ENCODE measurements at places on chromosomes 3 and 15.

GRCh38 chr15:29088666-29089065, 181.0 kb downstream of the NSMCE3 start:
- DNase-seq = no peak

GRCh38 chr3:38367779-38368178, 21.2 kb downstream of the XYLB start:
- no peak for DNase-seq

- no peak for DNase-seq
Observed at GRCh38 chr15:39663704-39664250, 82.9 kb downstream of the THBS1 start.

GRCh38 chr3:46987743-46988401, 8.4 kb downstream of the NBEAL2 start:
- peak; percentile 70 for DNase-seq

- DNase-seq = no peak
Observed at GRCh38 chr3:129793942-129794310, 99.6 kb downstream of the TMCC1 start.

GRCh38 chr3:67296039-67296892, 298.2 kb downstream of the KBTBD8 start:
- DNase-seq = no peak

DNA sequence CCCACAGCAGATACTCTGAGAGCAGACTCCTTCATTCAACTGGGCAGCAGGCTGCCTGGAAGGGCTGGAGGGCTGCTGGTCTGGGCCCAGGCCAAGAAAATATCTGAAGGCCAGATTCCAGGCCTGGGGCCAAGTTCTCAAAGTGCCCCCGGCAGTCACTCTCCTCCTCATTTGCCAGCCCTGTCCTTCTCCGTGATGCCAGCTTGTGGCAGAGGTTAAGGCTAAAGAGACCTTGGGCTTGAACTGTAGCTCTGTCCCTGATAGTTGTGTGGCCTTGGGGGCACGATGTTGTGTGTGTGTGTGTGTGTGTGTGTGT, 39.0 kb downstream of the FAM3D start:
- DNase-seq = no peak

- no peak for DNase-seq
Observed at GRCh38 chr3:184584464-184584891, 22.9 kb downstream of the EPHB3 start.

GRCh38 chr3:79326642-79327041, 441.2 kb downstream of the ROBO1 start:
- no peak for DNase-seq

- no peak for DNase-seq
Observed at GRCh38 chr3:56522374-56522773, 34.6 kb upstream of the CCDC66 start.

DNA sequence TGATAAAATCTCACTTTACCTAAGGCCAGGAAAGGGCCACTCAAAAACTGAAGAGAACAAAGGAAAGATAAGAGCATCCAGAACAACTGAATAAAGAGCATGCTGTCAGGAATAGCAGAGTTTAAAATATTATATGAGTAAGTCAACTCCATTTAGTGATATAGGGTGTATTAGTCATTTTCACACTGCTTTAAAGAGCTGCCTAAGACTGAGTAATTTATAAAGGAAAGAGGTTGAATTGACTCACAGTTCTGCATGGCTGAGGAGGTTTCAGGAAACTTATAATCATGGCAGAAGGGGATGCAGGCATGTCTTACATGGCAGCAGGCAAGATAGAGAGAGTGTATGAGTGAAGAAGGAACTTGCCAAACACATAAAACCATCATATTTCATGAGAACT, 778.0 kb upstream of the NECTIN3 start:
- no peak for DNase-seq

DNA sequence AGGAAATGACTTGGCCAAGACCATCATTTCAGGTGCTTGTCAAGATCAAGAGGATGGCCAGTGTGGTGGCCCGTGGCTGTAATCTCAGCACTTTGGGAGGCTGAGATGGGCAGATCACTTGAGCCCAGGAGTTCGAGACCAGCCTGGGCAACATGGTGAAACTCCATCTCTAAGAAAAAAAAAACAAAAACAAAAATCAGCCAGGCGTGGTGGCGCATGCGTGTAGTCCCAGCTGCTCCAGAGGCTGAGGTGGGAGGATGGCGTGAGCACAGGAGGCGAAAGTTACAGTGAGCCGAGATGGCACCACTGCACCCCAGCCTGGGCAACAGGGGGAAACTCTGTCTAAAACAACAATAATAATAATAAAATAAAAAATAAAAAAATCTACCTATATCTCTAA, 15.0 kb downstream of the CRABP1 start:
- DNase-seq = no peak

GRCh38 chr15:62742409-62743171, 300.0 kb upstream of the TPM1 start:
- no peak for DNase-seq

DNA sequence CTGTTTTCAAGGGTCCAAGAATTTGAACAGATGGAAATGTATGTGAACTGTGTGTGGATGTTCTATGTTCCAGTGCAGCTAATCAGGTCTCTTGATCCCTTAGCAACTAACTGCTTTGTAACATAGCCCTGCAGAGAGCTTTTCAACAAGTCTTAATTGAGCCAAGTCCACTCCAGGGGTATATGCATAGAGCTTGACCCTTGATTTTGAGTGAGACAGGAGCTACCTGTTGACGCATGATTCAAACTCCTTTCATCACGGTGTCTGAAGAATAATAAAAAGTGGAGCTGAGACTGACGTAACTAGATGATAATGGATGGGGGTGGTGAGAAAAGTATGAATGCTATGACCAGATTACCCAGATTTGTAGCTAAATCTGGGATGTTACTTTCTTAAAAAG, 93.3 kb upstream of the CCDC54 start:
- DNase-seq = no peak

- no peak for DNase-seq
Observed at GRCh38 chr15:78695854-78696253, 54.8 kb upstream of the CHRNB4 start.

- DNase-seq = no peak
Observed at GRCh38 chr3:152879790-152880174, 44.9 kb downstream of the P2RY1 start.

DNA sequence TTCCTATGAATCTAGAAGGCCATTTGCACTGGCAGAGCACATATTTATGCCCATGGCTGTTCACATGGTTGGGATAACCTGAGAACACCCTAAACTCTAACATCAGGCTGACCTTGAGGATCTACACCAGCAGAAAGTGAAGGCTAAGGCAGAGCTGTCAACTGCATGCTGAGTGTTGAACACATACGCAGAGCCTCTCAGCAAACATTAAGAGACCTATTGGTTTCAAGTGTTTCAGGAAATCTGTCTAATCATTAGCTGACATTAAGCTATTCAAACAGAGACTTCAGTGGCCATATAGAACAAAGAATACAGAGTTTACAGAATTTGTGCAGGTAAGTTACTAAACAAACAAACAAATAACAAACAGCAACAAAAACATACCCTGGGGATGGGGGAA, 16.1 kb upstream of the SEC61A1 start:
- DNase-seq = no peak

Data from activated CD8-positive, alpha-beta memory T cell treated with anti-CD3 and anti-CD28 coated beads for 4 hours (primary cell).